Fibroblast of mammary gland (primary cell): ENCODE measurements at places on chromosomes 11 and 22.
A peak's percentile ranks its signal among the peaks of the same experiment; 100 is the strongest.

DNA sequence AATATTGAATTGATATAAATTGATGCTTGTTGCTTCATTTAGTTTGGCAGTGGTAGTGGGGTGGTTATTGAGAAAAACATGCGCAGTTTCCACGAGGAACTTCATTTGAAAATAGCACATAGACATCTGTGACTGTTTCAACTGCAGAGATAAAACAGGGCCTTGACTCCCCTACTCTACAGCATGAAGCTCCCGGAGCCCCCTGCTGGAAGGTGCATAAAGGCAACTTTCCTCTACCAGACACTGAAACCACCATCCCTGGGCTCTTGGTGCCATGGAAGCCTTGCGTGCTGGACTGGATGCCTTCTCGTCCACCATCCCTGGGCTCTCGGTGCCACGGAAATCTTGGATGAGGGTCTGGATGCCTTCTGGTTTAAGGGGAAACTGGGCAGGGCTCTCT lies 195.9 kb downstream of the CSNK2A3 start:
- DNase-seq = peak; percentile 31

DNA sequence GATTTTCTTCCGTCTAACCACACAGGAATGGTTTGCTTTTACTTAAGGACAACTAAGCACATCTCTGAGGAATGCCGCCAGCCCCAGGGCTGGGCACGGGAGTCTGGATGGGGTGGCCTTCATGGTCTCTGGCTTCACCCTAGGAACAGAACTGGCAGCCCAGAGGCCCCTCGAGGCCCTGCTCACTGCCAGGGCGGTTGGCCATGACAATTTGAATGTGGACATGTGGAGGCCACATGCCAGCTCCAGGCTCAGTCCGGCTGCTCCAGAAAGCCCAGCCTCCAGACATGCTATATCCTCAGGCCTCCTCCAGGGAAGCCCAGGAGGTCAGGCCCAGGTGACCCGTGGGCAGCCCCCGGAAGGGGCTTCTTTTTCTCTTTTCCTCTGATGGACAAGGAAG lies 84.0 kb upstream of the FGF3 start:
- DNase-seq = no peak

DNA sequence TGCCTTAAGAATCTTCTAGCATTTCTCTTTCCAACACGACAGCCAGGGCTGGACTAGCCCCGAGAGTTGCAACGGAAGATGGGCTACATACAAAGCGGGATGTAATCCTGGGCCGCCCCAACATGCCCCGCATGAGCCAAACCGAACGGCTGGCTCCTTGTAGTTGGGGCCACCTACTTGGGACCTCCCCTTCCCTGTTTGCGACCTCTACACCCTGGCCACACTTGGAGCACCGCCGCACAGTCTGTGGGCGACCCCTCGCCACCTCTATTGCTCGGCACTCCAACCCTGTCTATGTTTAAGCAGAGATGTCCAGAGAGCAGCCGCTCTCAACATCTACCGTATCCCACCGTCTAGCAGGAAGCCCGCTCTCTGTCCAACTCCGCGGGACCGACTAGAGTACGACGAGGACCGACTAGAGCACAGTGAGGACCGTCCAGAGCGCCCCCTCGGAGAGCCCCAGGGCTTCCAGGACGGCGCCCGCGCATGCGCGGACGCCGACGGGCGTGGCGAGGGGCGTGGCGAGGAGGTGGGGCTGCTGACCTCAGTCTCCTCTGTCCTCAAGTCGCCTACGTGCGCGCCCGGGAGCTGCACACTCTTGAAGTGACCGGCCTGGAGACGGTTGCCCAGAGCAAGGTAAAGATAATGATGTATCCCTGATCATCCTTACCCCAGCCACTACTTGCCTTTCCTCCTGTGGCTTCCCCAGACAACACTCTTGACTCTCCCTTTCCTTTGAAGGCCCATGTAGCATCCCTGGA lies 32.3 kb downstream of the NEAT1 start:
- DNase-seq = peak; percentile 89

GRCh38 chr22:36360871-36361383 lies 26.8 kb downstream of the MYH9 start:
- no peak for DNase-seq

DNA sequence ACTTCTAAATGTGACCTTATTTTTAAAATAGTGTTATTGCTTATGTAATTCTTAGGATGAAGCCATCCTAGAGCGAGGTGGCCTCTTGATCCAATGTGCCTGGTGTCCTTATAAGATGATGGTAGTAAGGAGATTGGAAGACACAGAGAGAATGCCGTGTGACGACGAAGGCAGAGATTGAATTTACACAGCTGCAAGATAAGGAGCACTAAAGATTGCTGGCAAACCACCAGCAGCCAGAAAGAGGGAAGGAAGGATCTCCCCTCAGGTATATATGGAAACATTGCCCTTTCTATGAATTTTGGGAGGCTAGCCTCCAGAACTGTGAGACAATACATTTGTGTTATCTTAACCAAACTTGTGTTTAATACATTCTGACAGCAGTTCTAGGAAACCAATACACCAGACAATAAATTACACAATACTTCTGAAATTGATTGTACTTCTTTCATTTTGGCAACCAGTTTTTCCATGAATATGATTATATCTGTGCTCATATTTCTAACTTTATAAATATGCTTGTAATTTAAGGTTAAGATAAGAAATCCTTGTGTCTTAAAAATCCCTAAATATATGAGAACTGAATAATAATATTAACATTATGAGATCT lies 86.3 kb upstream of the VPREB1 start:
- DNase-seq = no peak

GRCh38 chr11:36411202-36411640 lies 98.9 kb downstream of the TRAF6 start:
- no peak for DNase-seq

DNA sequence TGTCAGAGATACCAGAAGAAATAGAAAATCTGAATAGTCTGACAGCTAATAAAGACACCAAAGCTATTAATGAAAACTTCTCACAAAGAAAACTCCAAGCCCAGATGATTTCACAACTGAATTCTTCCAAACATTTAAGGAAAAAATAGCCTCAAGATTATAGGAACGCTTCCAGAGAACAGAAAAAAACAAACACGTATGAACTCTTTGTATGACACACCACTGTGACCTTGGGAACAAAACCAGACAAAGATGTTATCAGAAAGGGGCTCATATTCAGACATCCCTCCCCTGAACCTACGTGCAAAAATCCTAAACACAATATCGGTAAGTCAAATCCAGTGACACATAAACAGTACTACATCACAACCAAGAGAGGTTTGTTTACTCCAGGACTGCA lies 23.5 kb downstream of the CERK start:
- peak; percentile 16 for DNase-seq

GRCh38 chr11:43285826-43286225 lies 26.0 kb upstream of the API5 start:
- no peak for DNase-seq
